Heart left ventricle (tissue), 16 donors: ENCODE measurements at places on chromosomes 4 and X.

- no peak for DNase-seq
These were observed 21.9 kb downstream of the PCGF3 start for GRCh38 chr4:727576-727975.

DNA sequence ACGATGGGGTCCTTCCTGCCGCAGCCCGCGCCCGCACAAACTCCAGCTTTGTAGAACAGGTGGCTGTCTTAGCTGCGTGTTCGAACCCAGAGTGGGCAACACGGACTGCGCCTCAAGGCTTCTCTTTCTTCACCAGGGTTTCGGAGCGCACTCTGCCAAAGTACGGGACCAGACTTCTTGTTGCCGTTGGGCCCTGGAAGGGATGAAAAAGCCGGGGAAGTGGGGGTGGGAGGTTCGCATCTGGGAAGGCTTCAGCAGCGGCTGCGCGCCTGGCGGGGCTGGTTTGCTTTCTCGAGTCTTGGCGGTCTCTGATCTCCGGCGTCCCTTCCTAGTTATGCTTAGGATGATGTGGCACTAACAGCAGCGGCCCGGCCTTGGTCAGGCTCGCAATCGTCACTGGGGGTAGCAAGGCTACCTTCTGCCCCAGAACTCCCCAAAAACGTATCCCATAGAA is 673 bp downstream of the PARM1 start:
- DNase-seq = peak; percentile 27

GRCh38 chr4:39975488-39976089 is 2.1 kb downstream of the PDS5A start:
- DNase-seq = no peak

DNA sequence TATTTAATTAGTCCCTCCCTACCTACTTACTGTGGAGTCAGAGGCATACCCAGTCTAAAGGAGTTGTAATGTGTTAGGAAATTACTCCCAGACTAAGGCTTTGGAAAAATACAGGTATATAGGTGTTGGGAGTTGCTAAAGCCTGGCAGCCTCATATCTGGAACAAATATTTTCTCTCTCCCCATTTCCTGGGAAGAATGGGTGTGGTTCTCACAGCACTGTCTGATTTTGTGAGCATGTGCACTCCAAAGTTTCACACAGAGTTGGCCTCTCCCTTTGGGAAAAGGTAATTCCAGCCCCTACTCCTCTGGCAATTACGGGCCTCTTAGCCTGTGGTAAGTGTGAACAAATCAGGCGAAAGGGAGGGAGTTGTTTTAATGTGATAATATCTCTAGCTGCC is 187.0 kb downstream of the MID1IP1 start:
- no peak for DNase-seq

GRCh38 chrX:105221374-105221773 is 880 bp upstream of the TEX13A start:
- DNase-seq = no peak

GRCh38 chr4:92970996-92971395 is 667.2 kb downstream of the GRID2 start:
- DNase-seq = no peak

DNA sequence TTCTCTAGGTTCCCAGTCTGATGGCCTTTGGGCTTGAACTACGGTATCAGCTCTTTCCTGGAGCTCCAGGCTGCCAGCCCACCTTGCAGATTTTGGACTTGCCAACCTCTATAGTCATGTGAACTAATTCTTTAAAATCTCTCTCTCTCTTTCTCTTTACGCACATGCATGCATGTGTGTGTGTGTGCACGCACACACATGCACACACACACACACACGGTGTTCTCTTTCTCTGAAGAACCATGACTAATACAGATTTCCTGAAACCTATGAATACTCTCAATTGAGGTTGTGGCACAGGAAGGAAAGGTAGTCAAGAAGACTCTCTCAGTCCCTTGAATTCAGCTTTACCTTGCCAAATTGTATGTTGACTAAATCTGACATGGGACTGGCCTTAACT is 6.2 kb upstream of the ZCCHC13 start:
- no peak for DNase-seq

DNA sequence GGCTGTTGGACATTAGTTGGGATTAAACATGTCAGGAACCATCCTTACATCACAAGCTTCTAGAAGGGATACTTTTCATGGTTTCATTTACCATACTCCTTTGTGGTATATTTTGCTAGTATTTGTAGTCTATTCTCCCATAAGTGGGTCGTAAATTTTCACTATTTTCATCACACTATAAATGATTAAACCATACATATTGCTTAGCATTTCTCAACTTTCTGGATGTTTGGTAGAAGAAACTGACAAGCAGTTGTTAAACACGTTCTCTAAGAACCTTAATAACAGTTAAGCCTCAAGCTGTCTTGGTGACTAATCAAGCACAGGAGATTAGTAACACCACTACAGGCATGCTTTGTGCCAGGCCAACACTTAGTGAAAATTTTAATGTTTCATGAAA is 375.5 kb downstream of the NAF1 start:
- no peak for DNase-seq

DNA sequence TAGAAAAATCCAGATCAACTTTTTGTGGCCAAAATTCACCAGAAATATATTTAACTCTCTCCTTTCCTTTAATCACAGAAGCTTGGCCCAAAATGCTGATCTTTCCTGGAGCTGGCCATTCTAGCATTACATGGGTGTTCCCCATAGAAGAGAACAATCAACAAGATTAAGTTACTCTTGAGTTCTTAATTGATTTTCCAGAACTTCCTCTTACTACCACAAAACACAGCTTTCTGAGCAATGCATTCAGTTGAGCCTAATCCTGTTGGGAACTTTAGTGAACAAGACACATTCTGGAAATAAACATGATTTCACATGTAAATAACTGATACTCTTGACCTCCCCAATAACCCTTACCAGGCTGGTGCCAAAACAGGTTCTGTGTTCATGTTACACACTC is 45.4 kb upstream of the STIM2 start:
- DNase-seq = no peak

- DNase-seq = no peak
These were observed 10.8 kb upstream of the ADH1A start for GRCh38 chr4:99301376-99302164.

GRCh38 chr4:122171323-122171722 is 19.2 kb downstream of the BLTP1 start:
- no peak for DNase-seq

- no peak for DNase-seq
These were observed 193.2 kb downstream of the RAPGEF2 start for GRCh38 chr4:159296061-159296460.

GRCh38 chrX:69163936-69164741 is 1.1 kb downstream of the PJA1 start:
- DNase-seq = peak; percentile 58

GRCh38 chr4:83115656-83116285 is 1.2 kb upstream of the PLAC8 start:
- DNase-seq = no peak

GRCh38 chr4:107888237-107888636 is 43.1 kb upstream of the CYP2U1 start:
- no peak for DNase-seq
